Small intestine (tissue), 16 donors: ENCODE measurements at places on chromosomes 2 and 18. TPM values are rescaled to one million over a fixed set of nuclear protein-coding genes. Genes with fewer than 3 reads are reported as not detected.

LMAN2L gene
- 31.1 TPM for polyA plus RNA-seq

ACADL gene
- polyA plus RNA-seq: 0.16 TPM

SULT1C4 gene
- polyA plus RNA-seq: not detected

ATP6V1B1 gene
- polyA plus RNA-seq: not detected

TUBA3D gene
- polyA plus RNA-seq: 6.8 TPM

GALNT14 gene
- 0.24 TPM for polyA plus RNA-seq

GRCh38 chr2:10400002-10400401 lies 48.1 kb downstream of the ODC1 start:
- no peak for DNase-seq

GRCh38 chr18:45916302-45916701 lies 50.8 kb downstream of the EPG5 start:
- DNase-seq: no peak

DNA sequence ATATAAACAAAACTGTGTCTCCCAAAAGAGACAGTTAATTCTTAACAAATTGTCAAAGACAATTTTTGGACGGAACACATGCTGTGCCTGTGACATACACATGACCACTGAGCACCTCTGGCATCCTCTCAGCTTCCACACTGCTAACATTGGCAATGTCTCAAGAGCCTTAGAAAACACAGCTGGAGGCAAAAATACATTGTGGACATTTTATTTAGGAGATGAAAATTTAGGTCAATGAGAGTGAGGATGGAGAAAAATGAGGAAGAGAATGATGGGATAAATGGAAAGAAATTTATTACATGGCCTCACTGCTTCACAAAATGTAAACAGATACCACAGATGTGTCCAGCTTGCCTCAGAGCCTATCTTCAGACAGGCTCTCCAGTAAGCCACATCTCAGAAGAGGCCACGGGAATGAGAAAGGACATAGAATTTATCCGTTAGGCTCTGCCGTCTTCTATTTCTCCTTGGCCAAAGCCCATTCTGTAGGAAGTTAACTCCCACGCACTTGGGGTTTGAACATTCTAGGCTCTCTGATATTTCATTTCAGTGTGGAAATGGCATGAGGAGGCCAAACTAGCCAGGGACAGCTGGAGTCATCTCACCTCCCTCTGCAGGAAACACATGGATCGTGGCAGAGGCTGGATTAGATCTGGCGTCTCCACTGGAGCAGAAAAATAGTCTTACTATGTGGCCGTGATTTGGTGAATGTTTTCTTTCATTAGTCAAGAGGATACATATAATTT lies 519.4 kb upstream of the DSEL start:
- DNase-seq: peak; percentile 14

DNA sequence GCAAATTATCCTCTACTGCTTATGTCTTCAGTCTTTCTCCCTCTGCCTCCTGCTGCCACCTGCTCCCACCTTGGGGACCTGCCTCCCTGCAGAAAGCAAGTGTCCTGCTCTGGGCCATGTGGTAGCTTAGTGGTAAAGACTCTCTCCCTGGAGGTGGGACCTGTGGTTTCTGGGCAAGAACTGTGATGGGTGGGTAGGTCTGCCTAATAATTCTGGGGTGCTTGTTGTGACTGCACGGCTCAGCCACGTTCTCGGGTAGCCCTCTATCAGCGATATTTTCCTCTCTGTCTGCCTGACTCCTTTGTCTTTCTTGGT lies 16.4 kb upstream of the CD28 start:
- DNase-seq: no peak

DNA sequence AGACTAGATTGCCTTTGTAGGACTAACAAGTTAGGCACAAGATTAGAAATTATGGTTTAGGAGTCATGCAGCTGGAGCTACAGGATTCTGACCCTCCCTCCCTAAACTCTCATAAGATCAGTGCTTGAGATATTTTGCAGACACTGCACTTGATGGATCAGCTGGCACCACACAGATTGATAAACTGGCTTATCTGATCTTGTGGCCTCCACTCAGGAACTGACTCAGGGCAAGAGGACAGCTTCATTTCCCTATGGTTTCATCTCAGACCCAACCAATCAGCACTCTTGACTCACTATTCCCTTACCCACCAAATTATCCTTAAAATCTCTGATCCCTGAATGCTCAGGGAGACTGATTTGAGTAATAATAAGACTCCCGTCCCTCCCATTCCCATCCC lies 152.3 kb downstream of the DIS3L2 start:
- no peak for DNase-seq

DNA sequence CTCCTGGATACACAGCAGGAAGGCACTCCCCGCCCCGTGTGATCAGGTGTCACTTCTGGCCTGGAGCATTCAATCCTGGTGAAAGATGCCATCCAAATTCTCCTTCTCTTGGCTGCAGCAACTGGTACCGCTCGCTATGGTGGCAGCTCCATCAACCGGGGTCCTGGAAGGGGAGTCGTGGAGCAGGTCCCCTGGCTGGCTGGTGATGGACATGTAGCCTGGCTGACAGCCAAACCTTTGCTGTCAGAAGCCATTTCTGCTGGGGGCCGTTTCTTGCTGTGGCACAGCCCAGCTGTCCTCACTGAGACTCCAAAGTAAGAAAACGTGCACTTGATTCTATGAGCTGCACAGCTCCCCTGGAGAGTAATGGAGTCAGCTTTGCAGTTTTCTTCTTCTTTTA lies 7.1 kb upstream of the CYS1 start:
- DNase-seq: no peak

DNA sequence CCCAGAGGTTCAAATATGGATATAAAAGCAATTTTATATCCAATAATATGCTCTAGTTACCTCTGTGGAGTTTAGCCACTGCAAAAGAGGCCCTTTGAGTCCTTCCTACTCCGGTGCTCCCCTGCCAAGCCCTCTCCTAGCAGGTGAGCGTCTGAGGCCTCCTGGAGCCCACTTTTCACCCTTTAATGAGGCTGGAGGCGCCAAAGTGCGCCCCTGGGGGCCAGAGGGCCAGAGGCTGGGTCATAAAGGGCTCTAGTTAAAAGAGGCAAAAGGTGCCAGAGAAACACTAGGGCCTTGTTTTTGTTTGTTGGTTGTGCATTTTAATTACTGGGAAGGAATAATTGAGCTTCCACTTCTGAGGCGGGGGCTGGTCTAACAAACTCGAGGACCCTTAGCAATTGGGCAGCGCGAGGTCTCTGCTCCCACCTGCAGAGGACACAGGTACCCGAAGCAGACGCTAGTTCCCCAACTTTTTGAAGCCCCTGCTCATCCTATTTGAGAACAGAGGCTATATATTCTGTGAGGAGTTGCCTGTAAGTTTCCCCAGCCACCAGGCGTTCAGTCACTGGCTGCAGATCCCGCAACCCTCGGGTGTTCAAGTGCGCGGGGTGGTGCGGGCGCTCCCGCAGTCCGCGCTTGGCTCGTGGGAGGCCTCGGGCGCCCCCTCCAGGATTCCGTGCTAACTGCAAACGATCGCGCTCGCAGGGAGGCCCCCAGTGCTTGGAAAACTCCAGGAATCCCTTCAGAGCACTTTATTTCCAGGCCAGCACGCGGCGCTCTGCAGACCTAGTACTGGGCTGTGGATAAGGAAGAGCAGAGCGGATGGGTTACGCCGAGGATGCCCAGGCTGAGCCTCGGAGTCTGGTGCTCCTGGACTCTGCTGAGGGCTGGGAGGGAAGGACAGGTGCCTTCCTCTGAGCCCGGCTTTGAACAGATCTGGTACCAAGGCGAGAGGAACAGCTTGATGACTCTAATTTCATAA lies 14.1 kb downstream of the MSGN1 start:
- peak; percentile 36 for DNase-seq

DNA sequence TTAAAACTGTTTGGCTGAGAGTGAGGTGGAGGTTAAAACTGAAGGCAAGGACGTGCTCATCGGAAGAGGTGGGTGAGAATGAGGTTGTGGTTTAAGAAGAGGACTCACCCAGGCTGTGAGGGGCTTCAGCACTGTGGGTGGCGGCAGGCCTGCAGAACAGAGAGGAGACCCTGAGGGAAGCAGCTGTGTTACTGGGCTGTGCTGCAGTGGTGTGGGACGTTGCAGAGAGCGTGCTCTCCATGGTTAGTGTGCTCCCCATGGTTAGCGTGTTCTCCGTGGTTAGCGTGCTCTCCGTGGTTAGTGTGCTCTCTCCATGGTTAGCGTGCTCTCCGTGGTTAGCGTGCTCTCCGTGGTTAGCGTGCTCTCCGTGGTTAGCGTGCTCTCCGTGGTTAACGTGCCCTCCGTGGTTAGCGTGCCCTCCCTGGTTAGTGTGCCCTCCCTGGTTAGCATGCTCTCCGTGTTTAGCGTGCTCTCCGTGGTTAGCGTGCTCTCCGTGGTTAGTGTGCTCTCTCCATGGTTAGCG lies 68.5 kb upstream of the NFATC1 start:
- no peak for DNase-seq

DNA sequence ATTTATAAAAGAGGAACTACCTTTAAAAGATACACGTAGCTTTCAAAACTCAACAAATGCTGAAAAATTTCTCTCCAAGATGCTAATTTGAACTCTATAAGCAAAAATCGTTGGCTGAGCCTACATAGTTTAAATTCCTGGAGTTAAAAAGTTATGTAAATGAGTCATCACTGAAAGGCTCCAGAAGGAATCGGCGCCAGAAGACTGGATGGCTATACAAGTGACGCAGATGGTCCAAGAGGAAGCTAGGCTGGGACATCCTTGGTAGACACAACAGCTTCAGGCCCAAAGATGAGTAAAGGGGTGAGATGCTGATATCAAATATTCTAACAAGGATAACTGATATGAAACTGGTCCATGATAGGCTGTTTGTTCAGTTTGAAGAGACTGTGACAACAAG lies 22.8 kb upstream of the DNAH6 start:
- no peak for DNase-seq

GRCh38 chr2:17934721-17935120 lies 56.3 kb downstream of the KCNS3 start:
- no peak for DNase-seq

- no peak for DNase-seq
Observed at GRCh38 chr2:172089005-172089504, 3.7 kb downstream of the DLX1 start.

- no peak for DNase-seq
Observed at GRCh38 chr2:57084697-57085281, 901.0 kb downstream of the CCDC85A start.
